ENCODE measurements at places on chromosomes 5 and 9. TPM values are rescaled to one million over a fixed set of nuclear protein-coding genes. Genes with fewer than 3 reads are reported as not detected.

- no peak for DNase-seq
These were observed 31.7 kb downstream of the AP3S1 start for GRCh38 chr5:115873392-115873791.

- no peak for DNase-seq
These were observed 473.0 kb downstream of the TLR4 start for GRCh38 chr9:118177241-118177640.

DNA sequence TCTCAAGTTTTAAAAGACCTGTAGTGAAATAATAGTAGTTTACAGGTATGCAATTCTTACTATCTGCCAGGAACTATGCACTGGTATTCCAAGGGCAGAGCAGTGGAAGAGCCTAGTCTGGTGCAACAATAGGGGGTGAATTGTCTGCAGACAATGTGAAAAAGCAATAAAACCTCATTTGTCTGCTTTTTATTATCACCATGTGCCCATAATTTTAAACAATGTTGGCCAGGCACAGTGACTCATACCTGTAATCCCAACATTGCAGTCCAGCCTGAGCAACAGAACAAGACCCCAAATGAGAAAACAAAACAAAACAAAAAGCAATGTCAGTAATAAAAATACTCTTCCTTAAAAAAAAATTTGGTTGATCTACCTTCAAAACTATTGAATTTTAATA is 12.2 kb upstream of the SLC44A1 start:
- no peak for DNase-seq

DNA sequence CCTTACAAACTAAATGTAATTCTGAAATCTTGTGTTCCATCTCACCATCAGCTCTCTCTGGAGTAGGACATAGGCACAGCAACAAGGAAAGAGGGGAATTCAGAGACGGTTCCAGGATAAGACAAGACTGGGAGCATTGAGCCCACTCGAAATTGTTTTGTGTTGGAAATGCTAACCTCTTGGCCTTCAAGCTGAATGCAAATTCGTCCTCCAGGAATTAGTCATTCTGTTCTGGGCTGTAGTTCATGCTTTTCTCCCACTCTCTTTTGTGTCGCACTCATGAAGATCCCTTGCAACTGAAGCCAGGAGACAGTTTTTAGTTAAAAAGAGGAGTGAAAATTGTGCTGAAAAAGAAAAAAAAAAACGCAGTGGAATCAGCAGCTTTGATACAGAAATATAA is 121.7 kb upstream of the SEMA6A start:
- DNase-seq, result no peak

DNA sequence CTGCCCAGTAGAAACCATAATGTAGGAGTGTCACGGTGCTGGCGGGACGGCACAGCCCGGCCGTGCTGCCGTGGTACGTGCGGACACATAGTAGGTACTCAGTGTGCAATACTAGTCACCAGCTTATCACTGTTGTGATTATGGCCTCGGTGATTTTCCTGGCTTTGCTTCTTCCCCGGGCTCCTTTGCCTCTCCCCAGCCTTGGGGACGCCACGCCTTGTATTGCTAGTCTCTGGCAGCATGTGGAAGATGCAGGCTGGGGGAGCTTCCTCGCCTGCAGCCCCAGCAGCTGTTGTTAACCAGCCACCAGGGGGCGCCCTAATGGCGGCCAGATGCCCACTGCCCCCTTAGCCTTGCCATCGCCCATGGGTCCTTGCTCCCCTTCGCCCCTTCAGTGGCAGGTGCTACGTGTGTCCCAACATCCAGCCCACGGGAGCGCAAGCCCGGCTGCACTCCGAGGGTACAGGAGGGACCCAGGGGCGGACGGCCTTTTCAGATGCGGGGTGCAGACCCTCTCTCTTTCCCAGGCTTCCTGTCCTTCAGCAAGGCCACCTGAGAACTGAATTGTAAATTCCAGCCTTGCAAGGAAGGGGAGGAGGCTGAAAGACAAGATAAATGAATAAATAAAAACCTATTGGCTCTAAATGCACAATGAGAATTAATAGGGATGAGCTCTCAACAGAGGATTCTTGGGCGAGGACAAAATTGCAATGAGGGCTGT is 8.0 kb downstream of the NTNG2 start:
- DNase-seq, result no peak

- no peak for DNase-seq
These were observed 29.5 kb downstream of the COL15A1 start for GRCh38 chr9:98973171-98973570.

DNA sequence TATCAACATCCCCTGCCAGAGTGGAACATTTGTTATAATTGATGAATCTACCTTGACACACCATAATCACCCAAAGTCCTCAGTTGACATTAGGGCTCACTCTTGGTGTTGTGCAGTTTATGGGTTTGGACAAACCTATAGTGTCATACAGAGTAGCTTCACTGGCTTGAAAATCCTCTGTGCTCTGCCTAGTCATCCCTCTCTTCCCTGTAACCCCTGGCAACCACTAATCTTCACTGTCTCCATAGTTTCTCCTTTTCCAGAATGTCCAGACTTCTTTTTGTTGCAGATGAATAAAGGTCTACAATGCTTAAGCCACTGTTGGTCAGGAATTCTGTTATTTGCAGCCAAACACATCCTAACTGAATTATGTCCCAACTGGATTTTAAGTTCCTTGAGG is 22.5 kb upstream of the SUB1 start:
- DNase-seq, result no peak

GRCh38 chr9:8668751-8669150 is 869.2 kb upstream of the DMAC1 start:
- no peak for DNase-seq

OGN gene
- total RNA-seq, result 24.6 TPM

IFNA2 gene
- total RNA-seq, result not detected

ZDHHC11B gene
- 5.5 TPM for total RNA-seq

GPR151 gene
- total RNA-seq, result not detected

Data from omental fat pad (tissue), 4 donors.